Globus pallidus (tissue), 1 donor: ENCODE measurements at places on chromosomes 5 and 9.
A peak's percentile ranks its signal among the peaks of the same experiment; 100 is the strongest.

DNA sequence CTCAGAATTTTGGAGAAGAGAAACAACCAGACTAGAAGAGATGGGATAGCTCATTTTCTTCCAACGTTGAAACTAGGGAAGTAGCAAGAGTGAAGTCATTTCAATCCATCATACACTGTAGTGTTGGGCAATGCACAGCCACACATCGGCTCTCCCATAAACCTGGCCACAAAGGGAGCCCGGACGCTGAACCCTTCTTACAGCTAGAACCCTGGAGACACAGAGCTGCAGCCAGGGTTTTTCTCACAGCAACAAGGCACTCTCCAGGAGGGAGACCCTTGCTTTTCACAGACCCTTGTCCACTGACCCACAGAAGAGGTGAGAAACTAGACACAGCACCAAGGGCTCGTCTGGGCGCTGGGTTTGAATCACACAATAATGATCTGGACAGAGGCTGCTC, 101.4 kb upstream of the FSTL4 start:
- no peak for DNase-seq

DNA sequence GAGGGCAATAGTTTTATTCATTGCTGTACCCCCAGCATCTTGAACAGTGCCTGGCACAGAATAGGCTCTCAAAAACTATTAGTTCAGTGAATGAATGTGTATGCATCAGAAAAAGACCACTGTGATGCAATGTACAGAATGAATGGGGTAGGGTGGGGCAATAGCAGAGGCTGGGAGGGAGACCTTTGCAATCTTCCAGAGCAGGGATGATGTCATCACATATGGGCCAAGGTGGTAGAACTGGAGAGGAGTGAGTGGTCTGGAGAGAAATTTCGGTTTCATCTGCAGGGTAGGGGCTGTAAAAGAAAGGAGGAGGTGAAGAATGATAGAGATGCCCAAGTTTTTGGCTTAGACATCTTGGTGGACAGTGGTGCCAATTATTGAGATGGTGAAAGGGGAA, 23.4 kb upstream of the ARAP3 start:
- no peak for DNase-seq

GRCh38 chr9:137317718-137318511, 15.8 kb upstream of the NRARP start:
- no peak for DNase-seq

DNA sequence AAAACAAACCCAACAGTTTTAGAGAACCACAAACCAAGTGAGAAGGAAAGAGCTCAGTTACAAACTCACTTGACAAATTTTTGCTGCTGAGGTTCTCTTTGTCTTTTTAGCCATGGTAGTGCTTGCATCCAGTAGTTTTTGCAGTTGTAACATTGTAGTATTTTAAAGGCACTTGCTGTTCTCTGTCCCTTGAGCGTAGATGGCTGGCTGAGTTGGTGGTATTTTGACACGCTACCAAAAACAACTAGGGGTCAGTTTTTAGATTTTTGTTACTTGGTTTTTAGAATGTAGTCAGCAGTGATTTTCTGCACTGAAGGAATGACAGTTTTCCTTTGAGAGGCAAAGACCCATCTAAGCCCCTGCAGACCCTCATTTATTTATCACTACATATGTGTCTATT, 58.0 kb downstream of the TLE4 start:
- DNase-seq, result no peak

DNA sequence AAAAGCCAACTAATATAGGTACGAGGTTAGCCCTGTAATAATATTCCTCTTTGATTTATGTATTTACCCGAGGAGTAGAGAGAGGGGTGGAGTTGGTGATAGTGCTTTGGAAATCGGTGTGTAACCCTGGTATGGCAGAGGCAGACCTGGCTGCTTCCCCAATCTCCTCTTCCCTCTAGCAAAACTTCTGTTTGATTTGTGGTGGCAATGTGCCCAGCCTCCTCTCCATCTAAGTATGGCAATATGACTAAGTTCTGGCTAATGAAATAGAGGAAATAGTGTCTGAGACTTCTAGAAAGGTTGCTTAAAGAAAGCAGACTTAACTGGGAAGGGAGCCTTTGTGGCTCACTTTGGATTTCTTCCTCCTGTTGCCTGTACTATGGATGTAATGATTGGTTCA, 491.1 kb downstream of the ENC1 start:
- peak; percentile 12 for DNase-seq
